ENCODE measurements at places on chromosomes 1 and 21.

DNA sequence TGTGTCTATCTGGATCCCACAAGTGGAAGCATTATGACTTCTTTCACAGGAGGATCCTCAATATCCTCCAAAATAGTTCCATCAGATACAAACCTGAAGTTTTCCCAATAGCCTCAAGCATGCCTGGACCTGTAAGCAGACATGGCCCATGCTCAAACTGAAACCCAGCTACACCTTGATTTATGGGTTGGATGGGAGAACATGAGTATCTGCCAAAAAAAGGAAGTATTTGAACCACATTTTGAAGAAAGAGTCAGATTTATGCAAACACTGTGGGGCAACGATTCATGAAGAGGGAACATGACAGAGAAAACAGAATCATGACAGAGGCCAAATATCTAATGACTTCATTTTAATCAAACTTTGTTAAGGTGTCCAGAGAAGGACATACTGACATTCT is 351.0 kb upstream of the NFIA start:
- DNase-seq: no peak

- no peak for DNase-seq
Observed at GRCh38 chr1:23964235-23964668, 4.6 kb downstream of the PNRC2 start.

- no peak for DNase-seq
Observed at GRCh38 chr1:36467700-36468455, 3.7 kb upstream of the MRPS15 start.

- no peak for DNase-seq
Observed at GRCh38 chr1:156853761-156854160, 5.2 kb downstream of the INSRR start.

DNA sequence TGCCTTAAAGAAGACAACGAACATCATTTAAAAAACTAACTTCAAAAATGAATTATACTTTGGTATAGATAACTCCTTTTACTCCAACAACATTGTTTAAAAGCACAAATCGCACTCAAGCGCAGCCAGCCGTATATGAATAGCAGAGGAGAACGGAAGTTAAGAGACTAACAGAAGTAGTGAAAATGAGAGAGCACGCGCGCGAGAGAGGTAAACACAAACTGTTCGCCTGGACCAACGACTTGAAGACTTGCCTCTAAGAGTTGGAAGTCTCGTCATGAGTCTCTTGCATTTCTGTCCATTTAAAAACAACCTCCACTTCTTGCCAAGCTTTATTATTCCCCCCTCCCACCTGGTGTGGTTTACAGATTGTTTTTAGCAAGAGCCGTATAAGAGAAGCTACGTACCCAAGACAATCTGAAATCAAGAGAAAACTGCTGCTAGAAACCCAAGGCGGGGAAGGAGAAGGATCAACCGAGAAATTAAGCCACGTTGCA is 479 bp downstream of the SELENOF start:
- peak; percentile 54 for DNase-seq

DNA sequence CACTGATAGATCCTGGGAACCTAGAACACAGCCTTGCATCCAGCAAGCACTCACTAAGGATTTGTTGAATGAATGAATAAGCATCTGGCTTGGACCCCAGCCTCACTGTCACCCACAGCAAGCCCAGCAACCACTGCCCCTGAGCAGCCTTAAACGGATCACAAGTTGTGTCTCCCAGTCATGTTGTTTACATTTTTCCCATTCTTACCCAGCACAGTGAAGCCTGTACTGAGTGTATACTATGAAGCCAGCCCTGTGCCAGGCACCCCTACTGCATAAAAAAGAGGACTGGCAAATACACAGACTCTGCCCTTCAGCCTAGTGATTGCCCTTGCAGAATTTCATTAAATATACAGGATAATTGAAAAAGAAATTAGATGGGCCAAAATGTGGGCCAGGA is 30.2 kb downstream of the RRAGC start:
- DNase-seq: no peak

DNA sequence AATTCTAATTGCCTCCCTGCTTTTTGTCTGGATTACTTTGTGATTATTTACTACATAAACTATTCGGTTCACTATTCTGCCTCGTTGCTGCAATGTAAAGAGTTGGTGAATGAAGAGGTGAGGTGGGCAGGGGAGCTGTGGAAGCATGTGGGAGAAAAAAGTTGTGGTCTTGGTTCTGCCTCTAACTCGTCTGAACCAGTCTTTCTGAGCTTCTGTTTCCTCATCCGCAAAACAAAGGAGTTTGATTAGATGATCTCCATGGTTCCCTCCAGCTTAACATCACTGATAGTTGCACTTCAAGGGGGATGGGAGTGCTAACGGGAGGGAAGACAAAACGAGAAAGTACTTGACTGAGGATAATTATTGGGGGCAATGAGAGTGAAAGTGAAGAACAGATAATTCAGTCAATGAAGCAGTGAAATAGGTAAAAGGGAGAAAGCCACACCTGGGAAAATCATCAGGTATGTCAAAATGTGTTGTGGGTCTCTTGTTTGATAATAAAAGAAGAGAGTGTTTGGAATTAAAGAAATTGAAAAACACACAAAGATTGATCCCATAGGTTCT is 26.2 kb upstream of the UHMK1 start:
- DNase-seq: no peak

GRCh38 chr1:9628541-9629444 is 22.7 kb upstream of the PIK3CD start:
- DNase-seq: no peak

DNA sequence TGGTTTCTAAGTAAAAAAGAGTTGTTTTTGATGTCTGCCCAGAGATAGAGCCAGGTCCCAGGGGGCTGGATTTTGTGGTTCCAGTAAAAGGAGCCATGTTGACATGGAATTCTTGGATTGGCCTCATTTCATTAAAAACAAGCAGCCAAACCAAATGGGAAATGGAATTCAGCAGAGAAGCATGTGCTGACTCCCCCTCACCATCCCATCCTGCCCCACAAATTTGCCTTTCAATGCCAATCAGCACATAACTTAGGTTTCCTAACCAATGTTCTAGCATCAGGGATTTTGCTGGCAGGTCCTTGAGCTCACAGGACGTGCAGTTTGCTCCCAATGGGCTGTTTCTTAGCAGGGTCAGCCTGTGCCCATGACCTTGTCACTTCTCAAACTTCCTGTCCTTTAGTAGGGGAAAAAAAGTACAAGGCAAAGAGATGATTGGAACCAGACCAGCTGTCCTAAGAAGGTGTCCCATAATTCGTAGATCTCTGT is 101.5 kb upstream of the GADD45A start:
- no peak for DNase-seq

- no peak for DNase-seq
Observed at GRCh38 chr1:69913977-69914376, 291.4 kb downstream of the LRRC40 start.

- no peak for DNase-seq
Observed at GRCh38 chr1:14738647-14739046, 140.2 kb downstream of the KAZN start.

DNA sequence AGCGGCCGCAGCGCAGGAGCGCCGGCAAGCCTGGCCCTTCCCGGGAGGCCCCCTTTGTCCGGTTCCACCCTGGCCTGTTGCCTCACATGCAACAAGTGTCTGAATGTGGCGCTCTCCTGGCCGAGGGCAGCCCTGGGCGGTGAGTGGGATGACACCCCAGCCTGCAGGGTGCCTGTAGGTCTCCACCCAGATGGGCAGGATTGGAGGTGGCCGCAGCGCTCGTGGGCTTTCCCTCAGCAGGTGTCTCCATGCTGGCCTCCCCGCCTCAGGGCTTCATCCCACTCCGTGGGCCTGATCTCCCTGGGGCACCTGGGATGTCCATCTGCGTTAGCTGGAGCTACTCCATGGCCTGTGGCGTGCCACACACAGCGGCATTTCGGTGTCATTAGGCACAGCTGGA is 1.5 kb downstream of the MIB2 start:
- no peak for DNase-seq

GRCh38 chr1:151060007-151060656 is at the start of gene MLLT11:
MLLT11 (plus strand) TSS chr1:151060397; CDS start chr1:151067225, 6,828 bp downstream.
- peak; percentile 56 for DNase-seq

DNA sequence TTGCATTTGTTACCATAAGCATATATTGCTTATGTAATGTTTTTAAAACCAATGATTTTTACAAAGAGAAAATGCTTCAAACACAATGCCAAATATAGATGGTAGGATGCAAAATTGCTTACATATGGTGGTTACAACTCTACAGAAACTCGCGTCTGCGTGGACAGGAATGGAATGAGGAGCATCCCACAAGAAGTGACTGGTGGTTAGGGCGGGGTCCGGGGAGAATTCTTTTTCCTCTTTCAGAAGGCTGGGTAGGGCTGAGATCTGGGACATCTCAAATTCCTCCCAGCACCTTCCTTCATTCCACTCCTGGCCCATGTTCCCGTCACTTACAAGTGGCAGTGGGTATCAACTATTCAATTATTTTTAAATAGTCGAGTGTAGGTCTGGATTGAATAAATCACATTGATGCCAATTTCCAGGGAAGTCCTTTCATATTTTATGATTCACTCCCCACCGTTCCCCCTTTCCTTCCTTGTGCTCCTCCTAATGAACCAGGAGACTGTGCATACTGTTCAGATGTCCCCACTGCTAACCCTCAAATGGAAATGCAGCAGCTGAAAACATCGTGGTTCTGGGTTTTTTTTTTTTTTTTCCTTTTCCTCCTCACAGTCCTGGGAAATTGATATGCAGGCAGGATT is 174.5 kb upstream of the POU3F1 start:
- no peak for DNase-seq

- no peak for DNase-seq
Observed at GRCh38 chr1:6599141-6599975, 3.3 kb downstream of the KLHL21 start.

- peak; percentile 58 for DNase-seq
Observed at GRCh38 chr1:159854116-159854692, 8.3 kb downstream of the VSIG8 start.

DNA sequence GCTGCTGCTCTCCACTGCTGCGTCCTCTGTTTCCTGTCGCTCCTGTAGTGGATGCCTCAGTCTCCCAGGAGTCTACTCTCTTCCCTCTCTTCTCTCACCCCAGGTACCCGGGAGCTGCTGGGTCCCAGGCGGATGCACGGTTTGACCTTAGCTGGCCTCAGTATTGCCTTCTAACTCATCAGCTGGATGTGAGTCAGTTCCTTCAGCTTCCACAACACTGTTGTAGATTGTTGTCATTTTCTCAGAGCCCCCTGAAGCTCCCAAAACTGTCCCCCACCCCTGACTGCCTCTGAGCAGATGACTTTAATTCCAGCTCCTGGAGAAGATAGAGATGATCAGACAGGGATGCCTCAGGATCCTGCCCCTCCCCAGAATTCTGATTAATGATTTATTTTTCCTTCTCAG is 7.2 kb downstream of the CNIH3 start:
- DNase-seq: no peak

- peak; percentile 31 for DNase-seq
Observed at GRCh38 chr1:220527908-220528678, at the start of gene MARK1. MARK1 (plus strand) TSS chr1:220528136; CDS start chr1:220528823, 687 bp downstream.

DNA sequence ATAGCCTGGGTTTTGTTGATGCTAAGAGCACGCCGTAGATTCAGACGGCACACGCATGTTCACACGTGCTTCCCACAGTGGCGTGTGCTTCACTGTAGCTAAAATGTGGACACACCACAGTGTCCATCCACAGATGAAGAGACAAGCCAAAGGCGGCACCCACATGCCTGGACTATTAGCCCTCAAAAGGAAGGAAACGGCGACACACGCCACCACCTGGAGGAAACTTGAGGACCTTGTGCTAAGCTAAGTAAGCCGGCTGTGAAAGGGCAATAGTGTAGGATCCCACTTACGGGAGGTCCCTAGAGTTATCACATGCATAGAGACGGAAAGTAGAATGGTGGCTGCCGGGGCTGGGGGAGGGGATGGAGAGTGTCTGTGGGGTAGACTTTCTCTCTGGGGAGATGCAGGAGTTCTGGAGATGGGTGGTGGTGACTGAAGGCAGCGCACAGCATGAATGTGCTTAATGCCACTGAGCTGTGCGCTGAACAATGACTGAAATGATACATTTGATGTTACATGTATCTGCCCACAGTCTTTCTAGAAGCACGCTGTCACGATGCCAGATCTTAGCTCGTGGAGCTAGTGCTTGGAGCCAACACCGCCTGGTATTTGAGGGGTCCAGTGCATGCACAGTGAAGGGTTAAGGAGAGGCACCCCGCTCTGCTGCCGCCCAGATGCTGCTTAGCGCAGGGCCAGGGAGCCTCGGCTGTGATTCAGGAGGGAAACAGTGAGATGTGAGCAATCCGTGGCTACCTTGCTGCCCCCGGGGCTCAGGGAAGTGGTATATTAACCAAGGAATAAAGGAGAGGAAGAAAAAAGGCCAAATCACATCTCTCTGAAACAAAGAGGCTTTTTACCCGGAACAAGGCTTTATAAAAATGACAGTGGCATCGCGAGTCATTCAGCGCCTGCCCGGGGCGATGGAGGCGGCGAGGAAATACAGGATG is 103.7 kb downstream of the PRDM16 start:
- no peak for DNase-seq

DNA sequence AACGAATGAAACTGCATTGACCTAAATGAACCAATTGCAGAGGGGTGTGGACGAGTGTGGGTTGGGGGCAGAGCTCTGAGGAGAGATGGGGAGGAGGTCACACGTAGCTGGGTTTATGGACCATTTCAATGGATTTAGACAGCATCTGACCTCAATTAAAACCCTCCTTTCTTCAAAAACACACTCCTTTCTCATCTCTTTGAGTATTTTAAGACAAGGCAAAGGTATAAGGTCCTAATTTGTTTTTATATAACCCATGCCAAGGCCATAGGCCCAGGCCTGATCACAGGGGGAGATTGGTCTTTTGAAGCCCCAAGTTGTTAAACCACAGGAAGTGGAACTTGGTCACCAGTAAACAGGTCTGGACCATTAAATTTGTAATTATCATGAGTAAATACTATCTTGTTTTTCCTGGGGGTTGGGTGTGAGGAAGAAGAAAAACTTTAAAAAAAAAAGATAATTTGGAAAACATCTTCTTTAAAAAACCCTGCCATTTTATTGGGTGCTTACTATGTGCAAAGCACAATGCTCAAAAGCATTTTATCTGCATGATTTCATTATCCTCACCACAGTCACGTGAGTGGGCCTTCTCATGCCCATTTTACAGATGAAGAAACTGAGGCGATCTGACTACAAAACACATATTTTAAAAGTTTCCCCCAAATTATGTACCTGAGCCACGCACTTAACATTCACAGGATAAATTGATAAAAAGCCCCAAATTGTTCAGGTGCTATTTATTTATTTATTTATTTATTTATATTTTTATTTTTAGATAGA is 8.9 kb upstream of the INAVA start:
- no peak for DNase-seq

DNA sequence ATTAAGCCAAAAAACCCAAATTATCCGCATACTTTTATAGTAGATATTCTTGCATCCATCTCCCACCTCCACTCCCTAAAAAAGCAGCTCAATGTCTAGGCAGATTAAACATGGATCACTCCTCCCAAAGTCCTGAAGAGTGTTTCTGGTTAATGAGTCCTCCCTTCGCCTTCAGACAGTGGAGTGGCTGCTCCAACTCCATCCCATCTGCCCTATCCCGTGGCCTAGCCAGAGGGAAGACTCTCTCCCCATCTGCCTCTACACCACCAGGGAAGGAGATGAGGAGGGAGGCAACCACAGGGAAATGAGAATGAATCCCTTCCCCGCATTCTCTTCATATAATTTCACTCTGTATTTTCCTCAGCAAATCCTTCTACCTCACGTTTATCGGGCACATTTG is 103.8 kb downstream of the SLC45A1 start:
- peak; percentile 23 for DNase-seq

- no peak for DNase-seq
Observed at GRCh38 chr1:240515505-240515904, 96.5 kb downstream of the GREM2 start.

Measured in lung microvascular endothelial cell (primary cell).